Cerebellar nuclear complex (tissue), 1 donor: ENCODE measurements at places on chromosomes 1 and 21.

DNA sequence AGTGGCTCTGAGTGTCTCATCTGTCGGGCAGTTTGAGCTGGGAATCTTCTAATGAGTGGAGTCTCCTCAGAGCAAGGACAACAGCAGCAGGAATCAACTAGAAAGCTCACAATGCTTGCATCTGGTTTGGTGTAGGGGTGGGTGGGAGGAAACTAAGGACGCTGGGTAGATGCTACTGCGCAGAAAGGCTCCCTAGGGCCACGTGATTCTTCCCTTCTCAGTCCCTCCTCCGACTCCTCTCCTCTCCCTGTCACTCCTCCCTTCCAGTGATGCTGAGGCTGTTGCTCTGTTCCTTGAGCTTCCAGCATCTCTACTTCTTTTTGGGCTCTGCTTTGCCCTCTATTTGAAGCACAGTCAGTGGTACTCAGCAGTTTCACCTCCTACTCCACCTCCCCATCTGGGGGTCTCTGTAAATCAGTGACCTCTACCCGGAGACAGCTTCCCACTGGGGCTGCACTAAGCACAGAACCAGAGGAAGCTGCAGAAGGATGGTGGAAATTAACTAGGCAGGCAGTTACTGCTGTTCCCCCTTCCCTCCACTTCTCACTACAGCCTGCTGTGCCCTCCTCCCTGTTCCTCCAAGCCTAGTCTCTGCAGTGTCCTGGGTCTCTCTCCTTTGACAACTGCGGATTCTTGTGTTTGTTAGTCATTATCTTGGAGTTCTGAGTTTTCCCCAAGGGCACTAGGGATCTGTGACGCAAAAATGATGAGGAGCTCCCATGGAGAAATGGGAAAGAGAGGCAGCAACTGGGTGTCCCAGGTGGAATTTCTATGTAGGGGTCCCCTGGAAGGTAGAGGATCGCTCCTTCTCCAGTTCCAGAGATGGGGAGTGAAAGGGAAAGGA is 5.8 kb downstream of the LINGO4 start:
- DNase-seq, result no peak

DNA sequence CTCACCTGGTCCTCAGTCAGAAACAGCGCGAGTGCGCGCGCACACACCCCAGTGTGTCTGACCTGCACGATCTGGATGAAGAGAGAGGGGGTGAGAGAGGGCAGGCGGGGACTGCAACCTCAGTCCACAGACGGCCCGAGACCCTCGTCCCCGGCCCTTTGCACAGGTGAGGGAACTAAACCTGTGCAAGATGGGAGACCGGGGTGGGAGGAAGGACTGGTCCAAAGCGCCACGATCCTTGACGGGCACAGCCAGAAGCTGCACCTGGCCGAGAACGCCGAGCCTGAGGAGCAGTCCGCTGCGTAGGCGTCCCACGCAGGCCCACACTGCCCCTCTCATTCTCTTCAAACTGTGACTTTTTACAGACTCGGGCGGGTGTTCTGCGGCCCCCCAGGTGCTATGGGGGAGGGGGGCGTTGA is 519 bp upstream of the IQCC start:
- DNase-seq, result no peak

- peak; percentile 16 for DNase-seq
These were observed 6.2 kb downstream of the SMIM1 start for GRCh38 chr1:3778590-3779264.

GRCh38 chr1:49971088-49971487 is 52.7 kb downstream of the AGBL4 start:
- DNase-seq, result no peak

GRCh38 chr1:195122497-195122896 is 1485.7 kb downstream of the KCNT2 start:
- DNase-seq, result no peak

DNA sequence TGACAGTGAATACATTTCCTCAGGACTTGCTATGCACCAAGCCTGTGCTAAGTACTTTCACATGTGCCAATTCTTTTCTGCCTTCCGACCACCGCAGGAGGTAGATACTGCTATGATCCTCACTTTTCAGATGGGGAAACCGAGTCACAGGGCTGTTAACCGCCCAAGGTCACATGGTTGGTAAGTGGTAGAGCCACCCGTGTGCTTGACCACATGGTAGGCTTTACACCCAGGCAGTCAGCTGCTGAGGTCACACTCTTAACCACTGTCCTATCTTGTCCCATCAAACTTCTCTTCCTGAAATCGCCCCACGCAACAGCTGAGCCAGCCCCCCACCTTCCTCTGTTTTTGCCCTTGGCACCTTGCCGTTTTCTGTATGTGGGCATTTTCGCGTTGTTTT is 31.0 kb upstream of the SDHB start:
- DNase-seq, result no peak

- no peak for DNase-seq
These were observed 5.5 kb downstream of the CAPN2 start for GRCh38 chr1:223717695-223718363.

DNA sequence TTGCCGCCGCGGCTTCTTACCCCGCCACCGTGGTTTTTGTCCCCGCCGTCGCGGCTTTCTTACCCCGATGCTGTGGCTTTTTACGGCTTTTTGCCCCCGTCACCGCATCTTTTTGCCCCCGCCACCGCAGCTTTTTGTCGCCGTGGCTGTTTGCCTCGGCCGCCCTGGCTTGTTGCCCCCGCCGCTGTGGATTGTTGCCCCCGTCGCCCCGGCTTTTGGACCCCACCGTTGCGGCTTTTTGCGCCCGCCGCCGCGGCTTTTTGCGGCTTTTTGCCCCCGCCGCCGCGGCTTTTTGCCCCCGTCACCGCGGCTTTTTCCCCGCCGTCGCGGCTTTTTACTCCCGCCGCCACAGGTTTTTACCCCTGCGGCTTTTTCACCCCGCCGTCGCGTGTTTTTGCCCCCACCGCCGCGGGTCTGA is 3934.3 kb downstream of the SRGAP2C start:
- no peak for DNase-seq

GRCh38 chr1:244727871-244728474 is 75.0 kb downstream of the DESI2 start:
- DNase-seq, result no peak

DNA sequence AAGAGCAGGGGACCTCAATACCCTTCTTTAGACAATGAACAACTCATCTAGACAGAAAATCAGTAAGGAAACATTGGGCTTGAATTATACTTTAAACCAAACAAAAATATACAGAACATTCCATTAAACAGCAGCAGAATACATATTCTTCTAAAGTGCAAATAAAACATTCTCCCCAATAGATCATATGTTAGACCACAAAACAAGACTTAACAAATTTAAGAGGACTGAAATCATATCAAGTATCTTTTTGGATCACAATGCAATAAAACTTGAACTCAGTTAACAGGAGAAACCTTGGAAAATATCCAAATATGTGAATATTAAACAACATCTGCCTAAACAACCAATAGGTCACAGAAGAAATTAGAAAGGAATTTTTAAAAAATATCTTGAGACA is 47.7 kb upstream of the HP1BP3 start:
- DNase-seq, result no peak

- DNase-seq, result no peak
These were observed 217.5 kb upstream of the PLXNA2 start for GRCh38 chr1:208461680-208462079.

GRCh38 chr1:202282025-202282371 is 59.7 kb downstream of the UBE2T start:
- DNase-seq, result no peak

DNA sequence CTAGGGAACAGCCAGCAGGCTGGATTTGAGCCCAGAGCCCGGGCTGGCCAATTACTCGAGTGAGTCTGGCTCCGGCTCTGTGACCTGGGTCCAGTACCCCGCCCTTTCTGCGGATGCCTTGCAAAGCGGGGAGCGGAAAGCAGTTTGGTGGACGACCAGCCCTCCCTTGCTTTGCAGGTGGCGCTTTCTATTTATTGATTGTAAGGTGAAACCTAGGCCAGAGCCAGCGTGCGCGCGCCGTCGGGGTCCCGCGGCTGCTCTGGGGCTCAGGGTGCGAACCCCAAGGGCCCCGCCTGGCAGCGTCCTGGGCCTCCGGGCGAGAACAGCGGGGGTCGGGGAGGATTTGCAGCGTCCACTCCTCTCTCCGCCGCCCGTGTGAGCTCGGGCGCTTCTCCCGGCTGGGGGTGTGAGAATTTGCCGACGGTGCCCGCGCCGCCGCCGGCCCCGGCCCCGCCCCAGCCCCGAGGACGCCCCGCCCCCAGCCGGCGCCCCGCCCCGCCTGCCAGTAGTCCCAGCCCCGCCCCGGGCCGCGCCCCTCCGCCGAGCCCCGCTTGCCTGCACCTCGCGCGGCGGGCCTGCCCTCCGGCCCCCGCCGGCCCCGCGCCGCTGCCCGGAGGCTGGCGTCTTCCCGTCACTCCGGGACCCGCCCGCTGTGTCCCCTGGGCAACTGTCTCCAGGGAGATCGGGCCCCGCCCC is 37.6 kb downstream of the PIK3CD start:
- no peak for DNase-seq

DNA sequence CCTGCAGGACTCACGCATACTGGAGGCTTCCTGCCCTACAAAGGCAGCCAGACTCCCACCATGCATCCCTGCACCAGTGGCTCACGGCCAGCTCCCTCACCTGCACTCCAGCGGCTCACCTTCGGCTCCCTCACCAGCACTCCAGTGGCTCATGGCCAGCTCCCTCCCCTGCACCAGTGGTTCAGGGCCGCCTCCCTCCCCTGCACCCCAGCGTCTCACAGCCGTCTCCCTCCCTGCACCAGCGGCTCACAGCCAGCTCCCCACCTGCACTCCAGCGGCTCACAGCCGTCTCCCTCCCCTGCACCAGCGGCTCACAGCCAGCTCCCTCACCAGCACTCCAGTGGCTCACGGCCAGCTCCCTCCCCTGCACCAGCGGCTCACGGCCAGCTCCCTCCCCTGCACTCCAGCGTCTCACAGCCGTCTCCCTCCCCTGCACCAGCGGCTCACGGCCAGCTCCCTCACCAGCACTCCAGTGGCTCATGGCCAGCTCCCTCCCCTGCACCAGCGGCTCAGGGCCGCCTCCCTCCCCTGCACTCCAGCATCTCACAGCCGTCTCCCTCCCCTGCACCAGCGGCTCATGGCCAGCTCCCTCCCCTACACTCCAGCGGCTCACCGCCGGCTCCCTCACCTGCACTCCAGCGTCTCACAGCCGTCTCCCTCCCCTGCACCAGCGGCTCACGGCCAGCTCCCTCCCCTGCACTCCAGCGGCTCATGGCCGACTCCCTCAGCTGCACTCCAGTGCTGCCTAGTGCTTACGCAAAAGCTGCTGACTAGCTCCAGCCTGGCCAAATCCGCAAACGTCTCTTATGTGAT is 324.5 kb downstream of the NPHP4 start:
- DNase-seq, result no peak

DNA sequence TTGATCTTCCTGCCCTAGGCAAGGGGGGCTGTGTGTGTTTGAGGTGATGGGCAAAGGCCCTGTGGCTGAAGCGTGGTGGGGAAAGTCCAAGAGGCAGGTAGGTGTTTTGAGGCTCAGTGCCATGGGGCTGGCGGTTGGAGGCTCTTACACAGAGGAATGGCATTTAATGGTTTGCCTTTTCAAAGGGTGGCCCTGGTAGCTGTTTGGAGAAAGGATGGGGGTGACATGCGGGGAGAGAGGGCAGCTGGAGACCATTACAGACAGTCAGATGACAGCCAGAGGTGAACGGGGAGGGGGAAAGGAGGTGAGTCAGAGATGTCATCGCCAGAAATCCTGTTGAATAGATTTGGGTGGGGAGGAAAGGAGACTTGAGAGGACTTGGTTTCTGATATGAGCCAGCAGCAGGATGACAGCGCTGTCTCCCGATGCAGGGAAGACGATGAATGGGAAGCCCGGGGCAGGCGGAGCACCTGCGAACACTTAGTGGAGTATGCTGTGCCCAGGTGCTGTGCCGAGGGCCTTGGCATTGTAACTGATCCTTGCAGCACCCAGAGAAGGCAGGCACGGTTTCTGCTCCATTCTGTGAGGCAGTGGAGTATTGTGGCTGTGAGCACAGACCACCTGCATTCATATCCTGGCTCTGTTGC is 56.3 kb downstream of the MAN1C1 start:
- DNase-seq, result no peak

DNA sequence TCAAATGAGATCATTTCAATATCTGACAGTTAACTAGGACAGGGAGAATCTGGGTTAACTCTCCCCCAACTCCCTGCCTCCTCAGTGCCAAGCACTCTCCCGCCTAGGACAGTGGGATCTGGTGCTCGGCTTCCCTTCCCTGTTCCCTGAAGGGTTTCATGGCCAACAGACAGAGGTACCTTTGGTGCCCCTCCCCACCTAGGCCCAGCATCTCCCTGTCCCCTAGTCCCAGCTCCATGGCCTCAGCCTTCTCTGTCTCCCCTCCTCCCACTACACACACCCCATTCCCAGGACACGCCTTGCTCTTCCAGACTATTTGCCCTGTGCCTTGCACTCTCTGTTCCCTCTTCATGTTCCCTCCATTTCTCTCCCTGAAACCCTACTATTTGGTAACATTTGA is 77.1 kb downstream of the CD247 start:
- no peak for DNase-seq

- DNase-seq, result no peak
These were observed 1053.4 kb upstream of the ADGRL4 start for GRCh38 chr1:80059940-80060339.

- no peak for DNase-seq
These were observed 82.3 kb downstream of the CYYR1 start for GRCh38 chr21:26490771-26491170.

- DNase-seq, result no peak
These were observed 85.2 kb downstream of the HLCS start for GRCh38 chr21:36881228-36881627.

GRCh38 chr1:34983700-34984355 is 1.3 kb downstream of the TMEM35B start:
- DNase-seq, result no peak

DNA sequence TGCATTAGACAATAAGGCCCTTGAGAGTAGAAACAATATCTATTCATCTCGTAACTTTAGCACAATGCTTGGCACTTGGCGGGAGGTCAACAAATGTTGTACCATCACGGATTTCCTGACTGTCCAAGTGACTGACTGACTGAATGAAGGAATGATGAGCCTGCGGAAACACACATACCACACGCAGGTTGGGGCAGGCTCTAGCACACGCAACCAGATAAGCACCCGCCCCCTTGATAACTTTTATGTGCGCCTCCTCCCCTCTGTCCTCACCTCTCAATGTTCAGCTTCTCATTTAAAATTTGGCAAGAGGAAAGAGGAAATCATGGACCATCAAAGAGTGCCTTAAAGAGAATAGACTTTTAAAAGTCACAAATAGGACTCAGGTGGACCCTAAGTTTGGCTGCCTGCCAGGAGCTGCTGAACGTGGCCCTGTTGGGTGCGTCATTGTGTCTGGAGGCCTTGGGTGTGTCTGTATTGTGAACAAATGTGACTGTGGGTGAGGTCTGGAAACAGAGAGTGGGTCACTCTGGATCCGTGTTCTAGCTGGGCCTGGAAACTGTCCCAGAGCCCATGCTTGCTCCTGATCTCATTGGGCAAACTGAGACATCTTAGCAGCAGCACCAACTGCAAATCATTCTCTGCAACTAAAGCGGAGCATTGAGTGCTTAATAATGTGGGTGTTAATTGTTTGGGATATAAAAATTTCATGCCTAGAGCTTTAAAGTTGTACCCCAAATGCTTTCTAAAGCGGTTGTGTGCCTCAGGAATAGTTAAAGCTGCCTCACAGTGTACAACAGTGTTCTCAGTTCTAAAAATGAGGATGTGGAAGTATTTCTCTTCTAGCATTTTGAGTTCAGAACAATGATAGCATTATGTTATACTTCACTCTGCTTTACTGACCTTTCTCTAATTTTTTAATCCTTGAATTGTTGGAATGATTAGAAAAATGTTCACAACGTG is 47.6 kb upstream of the ABCG1 start:
- no peak for DNase-seq

- DNase-seq, result no peak
These were observed 144.4 kb upstream of the WNT4 start for GRCh38 chr1:22287273-22287672.

- no peak for DNase-seq
These were observed 574.7 kb upstream of the ZP4 start for GRCh38 chr1:238465449-238465848.

GRCh38 chr1:18569811-18570545 is 60.7 kb upstream of the PAX7 start:
- DNase-seq, result no peak
